AG08396 (cell line): ENCODE measurements at places on chromosomes 5 and 9.

- DNase-seq: no peak
Observed at GRCh38 chr5:75550597-75550996, 38.9 kb downstream of the POLK start.

- no peak for DNase-seq
Observed at GRCh38 chr5:52065182-52065581, 681.9 kb downstream of the ISL1 start.

DNA sequence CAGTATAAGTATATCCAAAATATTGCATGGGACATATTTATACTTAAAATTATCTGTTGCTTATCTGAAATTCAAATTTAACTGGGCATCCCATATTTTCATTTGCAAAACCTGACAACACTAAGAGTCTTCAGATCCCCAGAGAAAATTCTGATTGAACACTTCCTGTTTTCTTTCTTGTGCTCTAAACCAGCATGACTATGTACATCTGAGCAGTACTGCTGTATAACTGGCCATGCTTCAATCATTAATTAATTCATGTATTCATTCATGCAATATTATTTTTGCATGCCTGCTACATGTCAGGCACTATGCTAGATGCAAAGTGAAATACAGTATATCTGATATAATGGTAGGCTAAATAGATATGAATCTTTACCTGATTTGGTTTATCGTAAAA is 461.2 kb downstream of the TLR4 start:
- DNase-seq: no peak

- no peak for DNase-seq
Observed at GRCh38 chr5:134227259-134227658, 1.4 kb upstream of the PPP2CA start.

DNA sequence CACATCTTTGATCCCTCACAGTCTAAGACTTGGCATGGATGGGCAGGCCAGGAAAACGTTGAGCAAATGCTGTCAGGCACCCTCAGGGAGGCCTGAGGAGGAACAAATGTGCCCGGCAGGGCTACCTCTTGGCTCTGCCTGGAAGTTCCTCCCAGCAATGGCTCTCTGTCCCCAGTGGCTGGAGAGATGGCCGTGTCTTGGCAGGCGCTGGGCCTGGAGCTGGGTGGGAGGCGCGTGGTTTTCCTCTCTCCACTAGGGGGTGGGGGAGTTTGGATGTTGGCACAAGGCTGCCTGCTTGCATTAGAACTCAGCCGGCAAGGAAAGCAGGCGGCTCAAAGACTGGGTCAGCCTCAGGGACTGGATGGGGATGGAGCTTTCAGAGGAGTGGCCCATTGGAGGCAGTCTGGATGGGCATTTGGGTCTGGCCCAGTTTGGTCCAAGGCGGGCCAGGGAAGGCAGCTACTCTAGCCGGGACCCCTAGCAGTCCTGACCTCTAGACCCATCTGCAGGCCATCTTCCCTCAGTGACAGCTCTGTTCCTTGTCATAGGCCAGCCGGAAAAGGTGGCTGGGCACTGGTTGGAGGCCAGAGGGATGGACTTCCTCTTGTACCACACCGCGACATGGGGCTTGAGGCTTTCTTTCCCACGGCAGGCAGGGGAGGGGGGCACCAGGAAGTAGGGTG is 68.2 kb upstream of the STC2 start:
- no peak for DNase-seq

GRCh38 chr5:52746539-52746938 is 41.2 kb upstream of the ITGA1 start:
- DNase-seq: no peak

DNA sequence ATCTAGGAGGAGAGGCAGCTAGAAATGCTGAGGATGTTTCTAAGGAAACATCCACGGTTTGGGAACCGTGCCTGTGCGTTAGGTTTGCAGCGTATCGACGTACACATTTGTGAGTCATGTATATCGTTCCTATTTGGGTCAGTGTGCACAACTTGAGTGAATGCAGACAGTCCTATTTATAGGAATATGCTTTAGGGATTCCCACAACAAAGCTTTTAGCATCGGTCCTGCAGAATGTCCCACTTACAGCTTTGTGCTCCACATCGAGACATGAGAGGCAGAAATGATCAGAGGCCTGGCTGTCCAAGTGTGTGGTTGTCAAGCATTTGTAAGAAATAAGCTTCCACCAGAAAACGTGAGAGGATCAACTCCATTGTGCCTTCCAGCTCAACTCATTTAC is 1282.7 kb upstream of the WWC1 start:
- DNase-seq: no peak

- no peak for DNase-seq
Observed at GRCh38 chr9:135070964-135071735, 16.3 kb upstream of the OLFM1 start.

GRCh38 chr5:177496727-177497291 is 595 bp downstream of the PDLIM7 start:
- peak; percentile 91 for DNase-seq

GRCh38 chr9:97970165-97970564 is 13.0 kb upstream of the ANP32B start:
- no peak for DNase-seq

GRCh38 chr9:26191711-26192110 is 513.5 kb upstream of the TUSC1 start:
- no peak for DNase-seq

DNA sequence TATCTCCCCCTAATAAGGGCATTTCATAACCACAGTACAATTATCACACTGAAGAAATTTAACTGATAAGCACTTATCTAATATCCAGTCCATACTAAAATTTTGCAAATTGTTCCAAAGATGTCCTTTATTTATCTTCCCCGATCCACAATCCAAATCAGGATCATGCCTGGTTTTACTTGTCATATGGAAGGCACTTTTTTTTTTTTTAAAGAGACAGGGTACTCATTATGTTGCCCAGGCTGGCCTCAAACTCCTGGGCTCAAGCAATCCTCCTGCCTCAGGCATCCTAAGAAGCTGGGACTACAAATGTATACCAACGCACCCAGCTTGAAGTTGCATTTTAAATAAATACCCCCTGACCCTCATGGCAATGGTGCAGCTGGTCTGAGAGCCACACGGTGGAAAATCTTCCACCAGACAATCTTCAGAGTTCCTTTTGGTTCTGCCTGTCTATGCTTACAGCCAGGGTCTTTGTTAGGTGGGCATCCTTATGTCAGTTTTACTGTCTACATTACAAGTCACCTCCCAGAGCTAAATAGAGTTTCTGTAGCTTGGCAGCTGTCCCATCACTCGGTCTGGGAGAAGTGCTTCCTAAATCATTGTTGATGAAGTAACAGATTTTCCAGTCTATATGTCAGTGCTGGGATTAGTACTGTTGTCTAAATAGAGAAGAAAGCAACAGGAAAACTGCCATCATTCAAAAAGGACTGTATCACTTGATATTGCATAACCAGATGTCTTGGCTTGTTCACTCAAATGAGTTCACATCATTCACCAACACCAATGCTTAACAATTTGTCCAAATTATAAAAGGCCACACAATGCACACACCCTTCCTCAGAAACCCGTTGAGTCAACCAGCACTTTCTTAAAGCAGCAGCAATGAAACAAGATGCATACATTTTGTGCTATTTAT is 26.4 kb downstream of the PTPN3 start:
- DNase-seq: no peak

DNA sequence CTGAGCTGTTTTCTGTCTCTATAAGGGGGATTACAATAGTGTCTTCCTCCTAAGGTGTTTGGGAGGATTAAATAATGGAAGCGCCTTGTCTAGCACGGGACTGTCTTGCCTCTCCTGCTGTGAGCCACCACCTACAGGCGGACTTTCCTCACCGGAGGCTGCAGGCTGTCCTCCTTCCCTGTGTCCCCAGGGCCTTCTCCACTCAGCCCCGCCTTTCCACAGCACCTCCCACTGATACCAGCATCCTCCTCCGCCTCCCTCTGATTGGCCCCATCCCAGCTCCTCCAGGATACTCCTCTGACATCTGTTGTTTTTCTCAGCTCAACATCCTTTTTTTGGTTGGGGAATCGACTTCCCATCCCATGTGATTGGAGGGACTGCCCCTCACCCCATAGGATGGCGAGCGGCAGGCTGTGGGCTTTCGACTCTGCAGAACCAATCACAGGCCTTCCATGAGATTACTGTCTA is 851 bp upstream of the ZDHHC12 start:
- peak; percentile 81 for DNase-seq

DNA sequence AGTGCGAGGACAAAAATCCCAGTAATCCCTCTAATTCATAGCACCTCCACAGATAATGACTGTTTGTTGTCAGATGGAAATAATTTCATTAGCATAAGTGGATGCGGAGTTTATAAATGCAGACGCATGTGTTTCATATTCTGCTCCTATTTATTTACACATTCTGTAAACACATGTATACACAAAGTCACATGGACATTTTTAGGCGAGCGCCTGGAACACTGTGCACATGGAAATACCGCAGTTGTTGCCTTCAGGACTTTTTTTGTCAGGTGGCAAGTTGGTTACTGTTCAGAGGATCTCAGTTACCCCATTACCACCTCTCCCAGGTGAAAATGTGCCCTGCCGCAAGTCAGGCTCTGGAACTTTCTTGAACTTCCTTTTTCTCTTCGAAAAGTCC is 40.3 kb upstream of the FBP1 start:
- DNase-seq: no peak

GRCh38 chr5:141180313-141180712 is 1.9 kb upstream of the PCDHB16 start:
- no peak for DNase-seq

- DNase-seq: no peak
Observed at GRCh38 chr5:87899721-87900131, 368.9 kb downstream of the TMEM161B start.

DNA sequence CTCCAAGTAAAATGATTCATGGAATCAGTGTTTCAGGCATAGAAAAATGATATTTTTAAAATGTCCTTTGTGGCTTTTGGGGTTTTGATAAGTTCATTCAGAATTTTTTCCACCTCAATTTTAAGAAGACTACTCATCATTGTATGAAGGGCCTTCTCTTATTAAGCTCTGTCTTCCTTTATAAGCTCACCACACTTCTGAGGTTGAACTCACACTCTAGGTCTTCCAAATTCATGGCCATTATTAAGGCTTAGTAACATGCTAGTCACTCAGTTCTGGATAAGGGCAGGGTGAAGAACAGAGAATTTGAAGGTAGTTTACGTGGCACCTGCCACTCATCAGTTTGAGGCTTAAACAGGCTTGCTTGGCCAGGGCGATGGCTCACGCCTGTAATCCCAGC is 4.2 kb downstream of the MELK start:
- DNase-seq: no peak

DNA sequence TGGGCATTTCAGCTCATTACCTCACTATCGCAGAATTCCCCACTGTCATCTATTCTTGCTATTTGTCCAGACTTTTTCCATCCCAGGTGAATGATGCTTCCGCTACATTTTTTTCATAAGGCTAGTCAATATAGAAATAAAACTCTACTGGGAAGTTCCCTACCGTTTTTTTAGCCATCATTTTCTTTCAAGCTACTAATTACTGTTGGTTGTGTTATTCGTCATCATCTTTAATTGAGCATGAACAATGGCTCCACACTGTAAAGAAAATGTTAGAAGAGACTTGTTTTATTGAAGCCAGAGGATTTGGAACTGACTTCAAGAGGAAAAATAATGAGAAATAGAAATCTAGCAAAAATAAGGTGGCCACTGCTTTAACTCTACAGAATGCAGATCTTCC is 265.0 kb downstream of the ZNF608 start:
- DNase-seq: no peak

DNA sequence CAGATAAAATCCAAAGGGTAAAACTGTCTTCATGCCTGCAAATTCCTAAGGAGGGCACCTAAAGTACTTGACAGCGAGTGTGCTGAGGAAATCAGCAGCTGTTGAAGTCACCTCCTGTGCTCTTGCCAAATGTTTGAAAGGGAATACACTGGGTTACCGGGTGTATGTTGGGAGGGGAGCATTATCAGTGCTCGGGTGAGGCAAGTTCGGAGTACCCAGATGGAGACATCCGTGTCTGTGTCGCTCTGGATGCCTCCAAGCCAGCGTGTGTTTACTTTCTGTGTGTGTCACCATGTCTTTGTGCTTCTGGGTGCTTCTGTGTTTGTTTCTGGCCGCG is 727 bp upstream of the ADRB2 start:
- no peak for DNase-seq

GRCh38 chr5:56306433-56307150 is 73.5 kb upstream of the ANKRD55 start:
- no peak for DNase-seq

DNA sequence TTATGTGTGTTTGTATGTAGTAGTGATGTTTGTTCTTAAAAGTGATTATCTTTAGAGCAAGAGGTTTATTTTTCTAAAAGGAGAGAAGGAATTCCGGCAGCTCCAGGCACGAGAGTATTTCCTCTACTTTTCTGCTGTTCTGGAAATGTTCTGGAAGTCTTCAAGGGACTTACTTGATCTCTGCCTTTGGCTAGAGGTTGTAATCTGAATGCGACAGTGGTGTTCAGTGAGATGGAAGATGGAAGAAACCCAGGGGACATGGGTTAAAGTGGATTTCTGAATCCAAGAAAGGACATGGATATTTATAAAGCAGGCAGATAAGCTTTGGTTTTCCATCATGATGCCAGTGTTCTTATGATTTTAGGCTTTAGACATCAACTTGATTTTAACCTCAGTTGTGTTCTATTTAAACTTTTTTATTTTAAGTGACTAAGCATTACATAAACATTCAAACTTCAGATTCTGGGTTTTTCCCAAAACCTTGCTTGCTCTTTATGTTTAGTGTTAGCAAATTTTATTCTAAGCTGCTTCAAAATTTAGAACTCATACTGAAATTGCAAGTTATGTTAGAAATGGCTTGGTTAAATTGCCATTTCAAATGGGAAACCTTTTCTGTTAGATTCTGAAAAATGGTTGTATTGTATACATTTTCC is 3.6 kb downstream of the GPR21 start:
- DNase-seq: no peak
